ENCODE measurements at places on chromosomes 4 and X.
A peak's percentile ranks its signal among the peaks of the same experiment; 100 is the strongest.

- DNase-seq = no peak
These were observed 44.0 kb upstream of the IGFBP7 start for GRCh38 chr4:57154191-57154590.

DNA sequence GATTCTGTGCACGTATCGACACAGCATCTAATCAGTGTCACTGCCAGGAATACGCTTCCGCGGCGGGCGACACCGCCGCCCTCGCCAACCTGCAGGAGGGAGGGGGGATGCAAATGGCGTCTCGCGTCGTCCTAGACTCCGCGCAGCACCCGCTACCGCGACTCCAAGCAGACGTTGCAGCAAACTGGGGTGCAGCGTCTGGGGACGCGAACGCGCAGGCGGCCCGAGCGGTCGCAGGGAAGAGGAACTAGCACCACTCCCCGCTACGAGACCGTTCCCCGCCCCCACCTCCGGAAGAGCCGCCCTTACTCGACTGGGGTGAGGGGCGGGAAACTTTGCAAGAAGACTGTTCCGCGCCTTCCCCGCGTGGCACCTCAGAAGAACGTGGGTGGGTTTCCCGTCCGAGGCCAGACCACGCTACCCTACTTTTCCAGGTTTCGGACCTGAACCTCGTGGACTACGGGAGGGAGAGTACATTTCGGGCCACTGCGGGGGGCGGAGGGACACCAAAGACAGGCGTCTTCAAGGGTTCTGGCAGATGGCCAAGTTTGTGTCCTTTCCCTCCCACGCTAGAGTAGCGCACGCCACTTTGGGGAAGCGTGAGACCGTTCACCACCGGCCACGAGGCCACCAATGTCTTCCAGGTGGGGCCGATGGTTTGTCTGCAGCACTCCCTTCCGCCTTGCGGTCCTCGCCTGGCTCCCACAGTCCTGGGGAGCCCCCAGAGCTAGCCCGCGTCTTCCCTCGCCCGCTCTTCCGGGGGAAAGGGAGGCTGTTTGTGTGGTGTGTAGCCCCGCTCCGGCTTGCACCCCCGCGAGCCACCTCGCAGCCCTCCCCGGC is 78.0 kb upstream of the BCOR start:
- DNase-seq = peak; percentile 77

DNA sequence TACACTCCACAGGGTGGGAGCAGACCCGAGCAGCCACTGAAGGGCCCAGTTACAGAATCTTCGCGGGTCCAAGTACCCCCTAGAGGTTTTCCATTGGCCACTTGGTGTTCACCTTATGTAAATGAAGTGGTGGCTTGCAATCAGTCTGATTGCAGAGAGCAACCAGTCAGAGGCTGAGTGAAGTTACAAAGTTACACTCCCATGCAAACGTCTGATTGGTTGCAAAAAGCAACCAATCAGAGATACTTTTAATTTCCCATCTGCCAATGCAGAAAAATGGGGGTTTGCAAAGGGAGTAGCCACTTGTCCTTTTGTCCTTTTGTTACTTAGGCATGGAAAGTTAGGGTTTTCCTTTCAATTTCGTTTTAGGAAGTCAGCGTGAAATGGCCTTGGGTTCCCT is 27.0 kb upstream of the NKAP start:
- DNase-seq = no peak

DNA sequence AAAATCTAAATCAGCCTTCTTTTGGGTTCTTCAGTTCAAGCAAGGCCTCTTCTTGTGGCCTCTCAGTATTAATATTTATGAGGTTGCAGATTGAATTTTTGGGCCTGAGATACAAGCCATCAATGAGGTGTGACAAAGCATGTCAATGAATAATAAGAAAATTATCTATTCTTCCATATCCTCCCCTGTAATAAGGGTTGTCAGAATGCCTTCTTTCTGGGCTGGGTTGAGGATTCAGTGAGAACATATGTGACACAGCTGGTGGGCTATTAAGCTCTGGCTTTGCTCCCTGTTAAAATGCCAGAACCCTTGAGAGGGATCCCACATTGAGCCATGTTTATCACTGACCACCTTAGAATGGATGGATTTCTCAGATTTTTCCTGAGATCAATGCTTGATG is 187.2 kb downstream of the AR start:
- no peak for DNase-seq

DNA sequence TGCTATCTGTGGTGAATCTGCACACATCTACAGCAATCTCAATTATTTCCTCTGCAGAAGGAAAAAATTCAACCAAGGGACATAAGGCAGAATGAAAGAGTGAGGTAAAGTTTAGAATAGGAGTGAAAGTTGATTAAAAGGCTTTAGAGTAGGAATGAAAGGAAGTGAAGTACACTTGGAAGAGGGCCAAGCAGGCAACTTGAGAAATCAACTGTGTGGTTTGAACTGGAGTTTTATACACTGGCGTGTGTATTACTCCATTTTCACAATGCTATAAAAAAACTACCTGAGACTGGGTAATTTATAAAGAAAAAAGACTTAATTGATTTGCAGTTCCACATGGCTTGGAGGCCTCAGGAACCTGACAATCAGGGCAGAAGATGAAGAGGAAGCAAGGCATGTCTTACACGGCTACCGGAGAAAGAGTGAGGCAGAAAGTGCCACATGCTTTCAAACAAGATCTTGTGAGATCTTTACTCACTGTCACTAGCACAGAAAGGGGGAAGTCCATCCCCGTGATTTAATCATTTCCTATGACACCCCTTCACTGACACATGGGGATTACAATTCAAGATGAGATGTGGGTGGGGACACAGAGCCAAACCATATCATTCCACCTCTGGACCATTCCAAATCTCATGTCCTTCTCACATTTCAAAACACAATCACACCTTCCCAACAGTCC is 234.8 kb downstream of the IL15 start:
- DNase-seq = no peak

DNA sequence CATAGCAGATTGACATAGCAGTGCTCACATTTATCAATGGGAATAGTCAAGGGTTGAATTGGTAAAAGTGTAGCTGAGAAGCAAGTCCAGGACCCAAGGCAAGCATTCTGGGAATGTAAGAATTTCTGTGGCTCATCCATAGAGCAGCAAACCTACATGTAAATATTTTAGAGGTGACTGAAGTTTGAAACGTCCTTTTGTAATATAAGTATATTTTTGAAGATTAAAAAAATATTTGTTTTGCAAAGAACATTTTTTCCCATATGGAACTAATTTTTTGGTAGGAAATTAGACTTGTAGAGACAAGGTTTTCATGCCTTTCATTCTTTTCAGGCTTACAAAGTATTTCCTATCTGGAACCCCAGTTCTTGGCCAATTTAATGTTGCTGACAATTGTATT is 104.0 kb downstream of the TEX13A start:
- DNase-seq = no peak

DNA sequence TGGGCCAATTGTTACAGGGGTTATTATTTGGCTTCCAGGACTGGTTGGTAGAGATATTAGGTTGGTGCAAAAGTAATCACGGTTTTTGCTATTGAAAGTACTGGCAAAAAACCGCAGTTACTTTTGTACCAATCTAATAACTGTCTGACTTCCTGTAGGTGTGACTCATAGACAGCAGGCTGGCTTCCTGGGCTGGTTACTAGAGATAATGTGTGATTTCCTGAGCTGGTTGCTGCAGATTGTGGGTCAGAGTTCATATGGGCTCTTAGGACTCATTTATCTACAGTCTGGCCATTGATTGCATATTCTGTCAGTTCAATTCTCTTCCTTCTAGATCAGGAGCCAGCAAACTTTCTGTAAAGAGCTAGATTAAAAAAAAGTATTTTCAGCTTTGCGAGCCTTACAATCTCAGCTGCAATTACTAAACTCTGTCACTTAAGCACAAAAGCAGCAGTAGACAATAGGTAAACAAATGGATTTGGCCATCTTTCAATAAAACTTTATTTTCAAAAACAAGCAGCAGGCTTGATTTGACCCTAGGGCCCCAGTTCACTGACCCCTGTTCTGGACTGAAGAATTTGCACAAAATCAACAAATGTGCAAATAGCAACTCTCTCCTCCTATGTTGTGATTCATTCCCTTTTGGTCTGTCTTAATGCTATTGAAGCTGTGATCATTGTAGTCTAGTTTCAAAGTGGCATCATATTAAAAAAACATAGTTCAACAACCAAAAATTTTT is 50.8 kb upstream of the BOD1L1 start:
- no peak for DNase-seq

GRCh38 chr4:15691346-15692135 is 9.9 kb downstream of the FAM200B start:
- DNase-seq = no peak

GRCh38 chr4:169271692-169272007 is 894 bp upstream of the SH3RF1 start:
- no peak for DNase-seq

DNA sequence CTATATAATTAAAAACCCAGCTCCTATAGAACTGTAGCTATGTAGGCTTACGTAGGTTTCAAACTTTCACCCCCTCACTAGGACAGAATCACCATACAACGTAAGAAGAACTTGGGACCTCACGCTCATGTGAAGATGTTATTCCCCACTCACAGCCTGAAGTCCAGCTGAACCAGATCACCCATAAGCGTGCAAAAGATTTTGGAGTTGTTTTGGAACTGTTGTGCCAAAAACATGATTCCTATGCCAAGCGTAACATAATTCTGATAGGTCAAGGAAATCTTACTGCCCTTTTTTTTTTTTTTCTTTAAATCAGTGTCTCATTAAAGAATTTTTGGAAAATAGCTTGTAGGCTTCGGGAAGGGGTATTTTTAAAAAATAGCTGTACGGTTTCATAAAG is 57.0 kb downstream of the LCORL start:
- no peak for DNase-seq

- DNase-seq = no peak
These were observed 53.1 kb upstream of the TSPAN5 start for GRCh38 chr4:98711526-98711925.

- no peak for DNase-seq
These were observed 3.6 kb downstream of the ARHGAP24 start for GRCh38 chr4:85478576-85478975.

- DNase-seq = no peak
These were observed 49.0 kb downstream of the SMAD1 start for GRCh38 chr4:145530662-145531061.

GRCh38 chrX:87873347-87873941 is 355.8 kb downstream of the KLHL4 start:
- DNase-seq = no peak

- DNase-seq = no peak
These were observed 75.8 kb downstream of the NUDT11 start for GRCh38 chrX:51420610-51421009.

GRCh38 chr4:113662581-113662980 is 99.0 kb downstream of the CAMK2D start:
- DNase-seq = no peak

DNA sequence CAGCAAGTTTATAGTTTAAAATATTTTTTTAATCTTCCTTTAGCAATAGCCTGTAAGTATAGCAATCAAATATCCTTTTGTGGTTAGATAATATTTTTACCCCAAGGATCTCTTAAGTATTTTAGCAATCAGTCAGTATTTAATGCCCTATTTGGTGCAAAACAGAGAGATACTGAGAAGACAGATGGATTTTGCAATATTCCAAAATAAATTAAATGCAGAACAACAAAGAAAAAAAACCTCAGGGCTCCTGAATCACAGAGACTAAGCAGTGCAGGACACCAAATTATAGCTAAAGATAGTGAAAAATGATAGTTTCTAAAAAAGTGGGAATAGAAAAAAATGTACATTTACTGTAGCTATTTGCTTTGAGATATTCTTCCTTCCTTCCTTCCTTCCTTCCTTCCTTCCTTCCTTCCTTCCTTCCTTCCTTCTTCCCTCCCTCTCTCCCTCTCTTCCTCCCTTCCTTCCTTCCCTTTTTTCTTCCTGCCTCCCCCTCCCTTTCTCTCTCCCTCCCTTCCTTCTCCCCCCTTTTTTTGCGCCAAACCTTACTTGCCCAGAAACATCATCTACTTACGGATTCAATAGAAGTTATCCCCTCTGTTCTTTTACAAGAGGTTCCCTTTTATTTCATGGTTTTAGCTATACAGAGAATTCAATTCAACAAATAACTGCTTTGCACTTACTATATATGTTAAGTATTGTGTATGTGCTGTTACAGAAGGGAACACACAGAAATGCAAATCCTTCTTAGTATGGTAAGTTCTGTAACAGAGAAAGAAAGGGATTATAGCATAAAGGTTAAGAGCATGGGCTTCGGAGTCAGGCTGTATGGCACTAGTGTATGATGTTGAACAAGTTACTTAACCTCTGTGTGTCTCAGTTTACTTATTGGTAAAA is 219.0 kb downstream of the CPE start:
- no peak for DNase-seq

DNA sequence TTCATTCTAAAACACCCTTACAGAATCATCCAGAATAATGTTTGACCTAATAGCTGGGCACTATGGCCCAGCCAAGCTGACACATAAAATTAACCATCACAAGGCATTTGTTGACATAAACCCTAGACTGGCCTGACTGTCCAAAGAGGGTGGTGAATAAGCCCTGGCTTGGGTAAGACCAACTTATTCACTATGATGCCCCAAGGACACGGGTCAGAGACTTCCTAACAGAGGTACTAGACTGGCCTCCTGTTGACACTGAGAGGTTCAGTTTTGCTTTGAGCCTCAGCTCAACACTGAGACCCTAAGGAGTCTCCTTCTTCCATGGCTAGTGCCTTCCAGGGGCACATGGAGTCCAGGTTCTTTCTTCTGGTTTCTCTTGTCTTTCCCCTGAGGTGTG is 21.3 kb downstream of the FGF2 start:
- no peak for DNase-seq

- DNase-seq = no peak
These were observed 30.4 kb downstream of the FNIP2 start for GRCh38 chr4:158799013-158799770.

GRCh38 chr4:24840826-24841543 is 45.6 kb downstream of the SOD3 start:
- DNase-seq = no peak

- no peak for DNase-seq
These were observed 976.8 kb upstream of the ADGRL3 start for GRCh38 chr4:60223208-60223923.

GRCh38 chrX:110182865-110183264 is 135.0 kb downstream of the AMMECR1 start:
- DNase-seq = no peak

GRCh38 chrX:23332101-23332887 is 2.4 kb upstream of the PTCHD1 start:
- DNase-seq = no peak

Data from psoas muscle (tissue), 8 donors.